ENCODE measurements at places on chromosomes 5 and 9. TPM values are rescaled to one million over a fixed set of nuclear protein-coding genes. Genes with fewer than 3 reads are reported as not detected.

SH3GL2 gene
- polyA plus RNA-seq: 17.3 TPM

PCDHB7 gene
- polyA plus RNA-seq: 0.49 TPM

ADAMTSL2 gene
- polyA plus RNA-seq: 9.0 TPM

NR4A3 gene
- 3.8 TPM for polyA plus RNA-seq

SPINK13 gene
- not detected for polyA plus RNA-seq

TXNDC8 gene
- polyA plus RNA-seq: not detected

GDNF gene
- 0.04 TPM for polyA plus RNA-seq

TTC16 gene
- polyA plus RNA-seq: 0.04 TPM

ZNF462 gene
- polyA plus RNA-seq: 1.7 TPM

RNF44 gene
- 27.5 TPM for polyA plus RNA-seq

TMEM174 gene
- polyA plus RNA-seq: not detected

PCDHA5 gene
- polyA plus RNA-seq: 0.96 TPM

THBS4 gene
- 6.1 TPM for polyA plus RNA-seq

EPB41L4B gene
- polyA plus RNA-seq: 37.0 TPM
